ENCODE measurements at places on chromosomes 6 and 20.

GRCh38 chr6:128719786-128720185, 163.2 kb upstream of the LAMA2 start:
- no peak for DNase-seq

DNA sequence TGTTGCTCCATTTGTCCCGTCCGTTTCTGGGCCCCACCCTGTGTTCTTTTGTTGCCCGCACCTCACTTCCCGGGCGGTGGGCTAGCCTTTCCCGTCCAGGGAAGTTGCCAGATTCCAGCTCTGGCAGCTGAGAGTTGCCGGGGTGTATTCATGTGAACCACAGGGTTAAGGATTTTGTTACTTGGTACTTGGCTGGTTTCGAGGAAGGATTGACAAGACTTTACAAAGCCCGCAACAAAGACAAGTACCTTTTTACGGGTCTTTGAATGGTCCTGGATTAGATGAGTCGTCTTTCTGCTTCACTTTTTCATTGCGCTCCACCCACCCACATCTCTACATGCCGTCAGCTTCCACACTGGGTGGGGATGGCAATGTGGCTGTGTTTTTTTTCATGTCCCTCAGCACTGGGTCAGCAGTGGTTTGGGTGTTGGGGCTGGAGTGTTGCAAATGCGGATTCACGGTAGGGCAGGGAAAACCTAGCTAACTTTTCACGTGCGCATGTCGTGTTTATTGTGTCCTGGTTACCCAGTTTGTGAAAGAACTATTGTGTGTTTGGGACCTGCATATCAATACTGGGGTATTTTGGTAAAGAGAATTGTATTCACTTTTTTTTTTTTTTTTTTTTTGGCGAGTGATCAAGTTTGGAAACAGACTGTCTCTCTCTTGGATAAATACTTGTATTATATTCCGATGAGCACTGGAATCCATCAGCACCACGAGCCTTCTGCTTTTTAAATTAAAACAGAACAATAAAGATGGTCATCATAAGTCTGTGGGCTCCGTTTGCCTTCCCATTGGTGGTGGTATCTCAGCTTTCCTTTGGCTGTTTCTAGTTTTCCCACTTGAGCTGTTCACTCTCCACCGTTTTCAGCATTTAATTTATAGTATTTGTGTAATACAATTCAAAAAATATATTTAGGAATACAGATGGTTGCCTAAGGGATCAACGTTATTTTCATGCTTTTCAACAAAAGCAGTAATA, 1.2 kb downstream of the DUSP22 start:
- DNase-seq = no peak

GRCh38 chr6:14117158-14118090, at the start of gene CD83:
TSS of gene CD83 (plus strand) at chr6:14117772. CDS start at chr6:14117812, 40 bp downstream.
- no peak for DNase-seq

- DNase-seq = no peak
These were observed 20.1 kb upstream of the MTCL3 start for GRCh38 chr6:127539272-127539671.

DNA sequence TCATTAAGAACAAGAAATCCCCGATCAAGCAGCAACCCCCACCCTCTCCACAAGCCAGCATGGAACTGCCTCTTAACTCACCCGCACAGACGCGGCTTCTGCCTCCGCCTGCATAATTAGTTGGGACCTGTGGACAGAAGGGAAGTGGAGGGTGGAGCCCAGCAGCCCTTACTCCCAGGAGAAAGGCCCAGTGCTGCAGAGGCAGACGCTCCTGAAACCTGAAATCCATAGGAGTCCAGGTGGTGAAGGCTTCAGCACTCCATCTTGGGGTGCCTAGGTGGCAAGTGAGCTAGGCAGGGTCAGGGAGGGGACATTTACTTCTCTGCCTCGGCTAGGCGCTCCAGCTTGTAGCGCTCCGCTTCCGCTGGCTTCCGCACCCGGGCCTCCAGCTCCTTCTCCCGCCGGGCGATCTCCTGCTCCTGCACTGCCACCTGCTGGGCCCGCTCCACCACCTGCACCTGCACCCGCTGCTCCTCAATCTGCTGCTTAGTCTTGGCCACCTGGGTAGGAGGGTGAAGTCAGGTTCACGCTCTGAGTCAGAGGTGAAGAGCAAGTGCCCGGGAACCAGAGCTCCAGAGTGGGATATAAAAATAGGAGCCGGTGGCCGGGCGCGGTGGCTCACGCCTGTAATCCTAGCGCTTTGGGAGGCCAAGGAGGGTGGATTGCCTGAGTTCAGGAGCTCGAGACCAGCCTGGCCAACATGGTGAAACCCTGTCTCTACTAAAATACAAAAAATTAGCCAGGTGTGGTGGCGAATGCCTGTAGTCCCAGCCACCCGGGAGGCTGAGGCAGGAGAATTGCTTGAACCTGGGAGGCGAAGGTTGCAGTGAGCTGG, 10.7 kb downstream of the TUBB start:
- no peak for DNase-seq

GRCh38 chr6:31467151-31467550, 30.8 kb upstream of the MICB start:
- DNase-seq = no peak

DNA sequence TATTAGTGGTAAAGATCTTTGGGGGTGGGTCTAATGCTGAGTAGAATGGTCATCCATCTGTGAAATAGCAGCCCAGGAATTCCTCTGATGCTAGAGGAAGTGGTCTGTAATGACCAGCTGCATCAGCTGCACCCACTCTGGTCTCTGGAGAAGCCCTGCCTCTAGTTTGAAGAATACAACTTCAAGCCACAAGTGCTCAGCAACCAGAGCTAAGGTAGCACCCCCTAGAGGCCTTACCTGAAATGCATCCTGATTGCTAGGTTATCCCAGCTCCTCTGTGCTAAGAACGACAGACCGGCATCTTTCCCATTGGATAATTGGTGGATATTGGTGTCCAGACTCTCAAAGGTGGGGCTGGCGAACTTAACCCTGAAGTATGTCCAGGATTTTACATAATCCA, 58.2 kb downstream of the DNAH8 start:
- DNase-seq = no peak

GRCh38 chr6:15365273-15365687, 119.4 kb downstream of the JARID2 start:
- peak; percentile 39 for DNase-seq

- no peak for DNase-seq
These were observed 165.6 kb upstream of the OGFRL1 start for GRCh38 chr6:71123051-71123450.

- no peak for DNase-seq
These were observed 45.0 kb downstream of the SULF2 start for GRCh38 chr20:47740121-47740861.

- no peak for DNase-seq
These were observed 161.4 kb downstream of the TBC1D7 start for GRCh38 chr6:13166916-13167315.

- DNase-seq = no peak
These were observed 64.7 kb upstream of the HS3ST5 start for GRCh38 chr6:114407426-114408035.

DNA sequence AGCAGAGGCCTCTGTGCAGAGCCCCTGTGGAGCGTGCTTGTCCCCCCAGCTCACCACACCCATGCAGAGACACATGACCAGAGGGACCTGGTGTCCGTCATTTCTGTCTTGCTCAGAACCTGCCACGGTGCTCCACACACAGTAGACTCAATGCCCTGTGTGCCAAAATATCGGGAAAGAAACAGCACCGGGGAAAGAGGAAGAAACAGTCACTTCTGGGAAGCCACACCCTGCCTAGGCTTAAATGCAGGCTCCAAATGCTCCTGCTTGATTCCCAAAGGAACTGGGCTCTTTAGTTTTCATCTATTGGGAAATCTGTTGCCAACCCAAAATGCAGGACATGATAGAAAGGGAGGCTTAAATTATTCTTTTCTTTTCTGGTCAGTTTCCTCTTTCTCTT, 503.9 kb downstream of the CD83 start:
- no peak for DNase-seq

- DNase-seq = no peak
These were observed 180.3 kb downstream of the CDH26 start for GRCh38 chr20:60138256-60139220.

GRCh38 chr20:46539113-46539512, 11.3 kb downstream of the OCSTAMP start:
- DNase-seq = no peak

- peak; percentile 58 for DNase-seq
These were observed 1.5 kb downstream of the BICRAL start for GRCh38 chr6:42783177-42783875.

- DNase-seq = no peak
These were observed 31.1 kb upstream of the SLC35D3 start for GRCh38 chr6:136890986-136891385.

GRCh38 chr20:61819921-61820825, 245.5 kb downstream of the TAF4 start:
- DNase-seq = no peak

- no peak for DNase-seq
These were observed 79.0 kb downstream of the SYNJ2 start for GRCh38 chr6:158060455-158061360.
